Heart left ventricle (tissue), 16 donors: ENCODE measurements at places on chromosomes 11 and 22. TPM values are rescaled to one million over a fixed set of nuclear protein-coding genes. Genes with fewer than 3 reads are reported as not detected.

DNA sequence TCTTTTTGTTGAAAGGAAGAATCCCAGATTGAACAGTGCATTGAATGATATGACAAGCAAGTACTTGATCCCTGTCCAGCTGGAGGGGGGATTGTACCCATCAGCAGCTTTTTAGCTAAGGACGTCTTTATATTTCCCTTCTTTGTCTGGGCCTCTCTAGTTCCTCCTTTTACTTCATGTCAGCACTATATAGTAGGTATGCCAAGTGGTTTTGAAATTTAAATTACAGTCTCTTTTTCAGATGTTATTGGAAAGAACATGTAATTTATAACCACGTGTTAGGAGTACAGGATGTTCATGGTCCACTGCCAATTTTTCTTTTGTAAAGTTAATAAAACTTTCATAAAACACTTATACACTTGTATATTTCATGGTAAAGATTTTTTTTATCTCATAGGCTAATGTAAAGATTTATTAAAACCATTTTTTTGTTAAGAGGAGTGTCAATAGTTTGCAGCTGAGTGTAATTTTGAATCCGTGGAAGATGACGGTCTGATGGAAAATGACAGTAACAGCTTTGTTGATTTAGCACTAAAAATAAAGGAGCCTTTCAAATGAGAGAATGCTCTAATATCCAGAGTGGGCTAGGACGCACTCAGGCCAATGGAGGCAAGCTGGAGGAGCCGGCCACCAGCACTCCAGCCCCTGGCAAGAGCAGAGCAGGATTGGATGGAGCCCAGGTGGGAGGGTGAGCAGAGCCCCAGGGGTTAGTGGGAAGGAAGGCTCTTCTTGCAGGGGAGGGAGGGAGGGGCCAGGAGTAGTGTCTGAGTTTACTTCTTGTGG lies 488.3 kb downstream of the INSC start:
- no peak for DNase-seq

DNA sequence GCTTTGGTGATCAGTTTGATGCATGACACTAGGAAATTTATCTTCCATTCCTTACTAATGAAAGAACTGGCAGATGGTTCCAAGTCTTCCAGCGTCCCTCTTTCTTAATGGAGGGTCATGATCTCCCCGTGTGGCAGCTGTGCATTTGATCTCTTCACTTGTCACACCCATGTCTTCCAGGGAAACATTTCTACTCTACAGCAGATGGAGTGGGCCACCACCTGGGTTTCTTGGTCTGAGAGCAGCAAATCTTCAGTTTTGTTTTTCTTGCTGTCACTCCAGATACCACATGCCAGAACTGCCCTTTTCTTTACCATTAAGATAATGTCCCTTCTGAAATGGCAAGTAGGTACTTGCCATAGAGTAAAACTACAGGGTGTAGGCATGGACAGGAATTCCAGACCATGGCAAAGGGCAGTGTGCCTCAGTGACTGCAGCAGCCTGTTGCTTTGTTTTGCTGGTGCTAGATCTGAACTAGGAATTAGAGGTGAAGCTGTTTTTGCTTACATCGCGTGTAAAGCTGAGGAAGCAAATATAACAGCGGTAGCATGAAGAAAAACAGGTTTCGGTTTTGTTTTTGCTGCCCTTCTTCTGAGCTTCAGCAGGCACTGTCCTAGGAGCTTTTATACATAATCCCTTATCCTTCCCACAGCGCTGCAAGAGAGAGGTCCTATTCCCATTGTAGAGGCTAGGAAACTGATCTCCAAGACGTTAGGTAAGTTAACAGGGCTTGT lies 20.7 kb upstream of the C11orf96 start:
- DNase-seq = no peak

The SLC17A6 gene
- not detected for total RNA-seq

The DLG2 gene
- 9.9 TPM for total RNA-seq
